Trophoblast cell (in vitro differentiated cells and primary cell): ENCODE measurements at places on chromosomes 11 and 22.

DNA sequence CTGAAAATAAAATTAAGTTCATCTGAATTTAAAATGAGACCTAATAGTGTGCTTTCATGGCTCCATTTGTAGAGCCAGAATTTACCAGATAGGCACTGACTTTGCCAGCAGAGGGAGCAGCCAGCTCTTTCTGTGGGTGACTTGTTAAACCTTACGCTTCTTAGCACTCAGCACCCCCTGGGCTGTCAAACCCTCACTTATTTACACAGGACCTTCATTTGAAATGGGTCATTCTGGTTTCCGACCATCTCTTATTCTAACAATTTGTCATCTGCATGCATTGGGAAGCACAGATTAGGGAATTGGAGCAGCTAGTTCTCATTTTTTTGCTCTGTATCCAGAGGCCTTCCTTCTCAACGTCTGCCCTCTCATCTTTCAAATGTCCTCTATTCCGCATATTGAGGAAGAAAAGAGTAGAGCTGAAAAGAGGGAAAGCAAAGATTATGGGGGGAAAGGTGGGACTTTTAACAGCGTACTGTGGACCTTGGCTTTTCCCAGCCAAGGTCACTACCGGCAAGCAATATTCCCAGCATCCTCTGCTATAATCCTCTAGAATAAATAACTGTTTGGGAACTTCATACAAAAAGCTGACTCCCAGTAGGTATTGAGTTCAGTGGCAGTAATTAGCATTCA is 3.1 kb downstream of the ASRGL1 start:
- H3K4me3 ChIP-seq = no peak overlapping the region
- no peaks in the 10 kb centered on the region for H3K4me1 ChIP-seq
- H3K36me3 ChIP-seq = no peaks in the 10 kb centered on the region
- peak; percentile 26 for DNase-seq

DNA sequence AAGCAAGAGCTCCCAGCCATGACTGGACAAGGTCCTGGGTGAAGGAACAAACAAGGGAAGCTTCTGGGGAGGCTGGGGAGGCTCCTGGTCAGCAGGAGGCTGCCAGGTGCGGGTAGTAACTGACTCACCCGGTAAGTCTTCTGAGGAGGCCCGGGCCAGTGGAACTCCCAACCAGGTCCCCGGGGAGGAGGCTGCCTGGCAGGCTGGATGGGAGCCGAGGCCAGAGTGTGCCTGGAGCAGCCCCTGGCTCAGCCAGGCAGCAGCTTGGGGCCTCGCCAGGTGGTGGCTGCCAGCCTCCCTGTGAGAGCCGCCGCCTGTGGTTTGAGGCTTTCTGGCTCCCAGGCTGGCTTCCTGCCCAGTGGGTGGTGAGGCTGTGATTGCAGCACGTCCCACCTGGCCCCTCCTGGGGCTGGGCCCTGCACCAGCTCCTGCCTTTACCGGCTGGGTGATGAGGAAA is 46.2 kb downstream of the IGF2 start:
- no peaks in the 10 kb centered on the region for H3K4me1 ChIP-seq
- H3K36me3 ChIP-seq = no peaks in the 10 kb centered on the region
- no peak overlapping the region for H3K27ac ChIP-seq
- peak; percentile 13 for DNase-seq
- no peaks in the 10 kb centered on the region for H3K27me3 ChIP-seq

- no peak for DNase-seq
- H3K4me1 ChIP-seq = no peaks in the 10 kb centered on the region
- H3K27ac ChIP-seq = no peak overlapping the region
- no peak overlapping the region for H3K4me3 ChIP-seq
- no peaks in the 10 kb centered on the region for H3K27me3 ChIP-seq
These were observed 321.9 kb downstream of the MIAT start for GRCh38 chr22:26979294-26979693.

- DNase-seq = no peak
- no peak overlapping the region for H3K27ac ChIP-seq
- no peaks in the 10 kb centered on the region for H3K36me3 ChIP-seq
- H3K27me3 ChIP-seq = no peaks in the 10 kb centered on the region
- H3K4me3 ChIP-seq = no peak overlapping the region
These were observed 31.5 kb downstream of the CD44 start for GRCh38 chr11:35170503-35170902.

DNA sequence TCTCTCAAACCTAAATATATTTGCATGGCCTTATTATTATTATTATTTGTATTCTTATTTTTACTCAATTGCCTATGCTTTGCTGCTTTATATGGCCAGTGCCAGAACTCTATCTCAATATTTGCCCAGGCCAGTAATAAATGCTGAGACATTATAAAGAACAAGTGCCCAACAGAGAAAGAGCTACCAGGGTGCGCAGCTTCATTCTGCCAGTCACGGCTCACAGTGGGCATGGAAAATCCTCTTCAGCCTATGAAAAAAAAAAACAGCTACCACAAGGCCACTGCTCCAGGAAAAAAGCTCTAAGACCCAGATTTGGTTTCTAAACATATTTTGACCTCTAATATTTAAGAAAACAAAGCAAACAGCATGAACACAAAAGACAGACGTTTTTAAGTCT is 1223.6 kb downstream of the LRRC4C start:
- H3K4me3 ChIP-seq = no peak overlapping the region
- no peaks in the 10 kb centered on the region for H3K36me3 ChIP-seq
- no peaks in the 10 kb centered on the region for H3K4me1 ChIP-seq
- H3K27me3 ChIP-seq = no peaks in the 10 kb centered on the region
- DNase-seq = no peak

GRCh38 chr11:45225277-45225676 is 60.9 kb downstream of the SYT13 start:
- no peak overlapping the region for H3K27ac ChIP-seq
- no peaks in the 10 kb centered on the region for H3K27me3 ChIP-seq
- H3K4me1 ChIP-seq = no peaks in the 10 kb centered on the region

DNA sequence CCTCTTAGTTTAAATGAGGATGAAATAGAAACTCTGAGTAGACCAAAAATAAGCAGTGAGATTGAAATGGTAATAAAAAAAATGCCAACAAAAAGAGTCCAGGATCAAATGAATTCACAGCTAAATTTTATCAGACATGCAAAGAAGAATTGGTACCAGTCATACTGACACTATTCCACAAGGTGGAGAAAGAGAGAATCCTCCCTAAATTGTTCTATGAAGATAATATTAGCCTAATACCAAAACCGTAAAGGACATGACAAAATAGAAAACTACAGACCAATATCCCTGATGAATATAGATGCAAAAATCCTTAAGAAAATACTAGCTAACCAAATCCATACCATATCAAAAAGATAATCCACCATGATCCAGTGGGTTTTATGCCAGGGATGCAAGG is 169.8 kb upstream of the CHORDC1 start:
- H3K4me1 ChIP-seq = no peaks in the 10 kb centered on the region
- H3K27ac ChIP-seq = no peak overlapping the region
- no peaks in the 10 kb centered on the region for H3K36me3 ChIP-seq

DNA sequence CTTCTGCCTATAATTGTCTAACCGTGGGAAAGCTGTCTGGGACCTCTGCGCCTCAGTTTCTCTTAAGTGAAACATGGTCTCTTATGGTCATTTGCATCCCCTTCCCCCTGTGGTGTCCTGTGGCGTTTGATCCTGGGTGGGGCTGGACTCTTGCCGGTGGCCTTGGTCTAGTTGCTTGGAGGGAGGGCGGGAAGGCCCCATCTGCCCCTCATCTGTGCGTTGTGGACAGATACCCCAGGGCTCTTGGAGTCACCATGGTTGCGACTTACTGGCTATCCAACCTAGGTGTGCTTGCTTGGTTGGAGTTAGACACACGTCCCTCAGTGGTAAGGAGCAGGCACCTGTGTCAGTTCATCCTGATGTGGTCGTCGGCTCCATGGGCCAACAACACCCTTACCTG is 15.2 kb downstream of the SHANK3 start:
- H3K4me1 ChIP-seq = no peaks in the 10 kb centered on the region
- no peaks in the 10 kb centered on the region for H3K36me3 ChIP-seq
- no peak for DNase-seq
- H3K27me3 ChIP-seq = no peaks in the 10 kb centered on the region

GRCh38 chr11:62267050-62267449 is 2.9 kb upstream of the SCGB2A2 start:
- no peak for DNase-seq
- no peak overlapping the region for H3K4me3 ChIP-seq
- H3K27me3 ChIP-seq = no peaks in the 10 kb centered on the region
- H3K36me3 ChIP-seq = no peaks in the 10 kb centered on the region

- no peaks in the 10 kb centered on the region for H3K4me1 ChIP-seq
- no peak for DNase-seq
- H3K4me3 ChIP-seq = no peak overlapping the region
- H3K27ac ChIP-seq = no peak overlapping the region
- H3K27me3 ChIP-seq = no peaks in the 10 kb centered on the region
These were observed 91.3 kb downstream of the CDKN1C start for GRCh38 chr11:2794046-2794967.

DNA sequence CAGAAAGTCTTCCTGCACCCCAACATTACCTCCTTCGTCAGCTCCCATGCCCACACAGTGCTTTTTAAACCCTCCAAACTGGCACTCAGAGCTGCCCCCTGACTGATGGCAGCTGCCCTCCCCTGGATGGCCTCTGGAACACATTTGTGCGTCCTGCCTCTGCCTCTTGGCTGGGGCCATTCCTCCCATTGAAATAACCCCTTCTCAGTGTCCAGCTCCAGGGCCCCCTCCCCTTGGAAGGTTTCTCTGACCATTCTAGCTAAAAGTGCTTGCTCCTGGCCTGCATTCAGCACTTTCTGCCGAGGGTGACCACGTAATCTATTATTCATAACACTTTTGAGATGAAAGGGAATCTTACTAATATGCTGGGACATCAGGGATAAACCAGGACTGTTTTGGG is 130.0 kb downstream of the PARVA start:
- H3K36me3 ChIP-seq = peaks cover 16% of the 10 kb centered on the region
- no peaks in the 10 kb centered on the region for H3K27me3 ChIP-seq
- peak overlapping the region; percentile 63 for H3K27ac ChIP-seq
- peaks cover 31% of the 10 kb centered on the region for H3K4me1 ChIP-seq

DNA sequence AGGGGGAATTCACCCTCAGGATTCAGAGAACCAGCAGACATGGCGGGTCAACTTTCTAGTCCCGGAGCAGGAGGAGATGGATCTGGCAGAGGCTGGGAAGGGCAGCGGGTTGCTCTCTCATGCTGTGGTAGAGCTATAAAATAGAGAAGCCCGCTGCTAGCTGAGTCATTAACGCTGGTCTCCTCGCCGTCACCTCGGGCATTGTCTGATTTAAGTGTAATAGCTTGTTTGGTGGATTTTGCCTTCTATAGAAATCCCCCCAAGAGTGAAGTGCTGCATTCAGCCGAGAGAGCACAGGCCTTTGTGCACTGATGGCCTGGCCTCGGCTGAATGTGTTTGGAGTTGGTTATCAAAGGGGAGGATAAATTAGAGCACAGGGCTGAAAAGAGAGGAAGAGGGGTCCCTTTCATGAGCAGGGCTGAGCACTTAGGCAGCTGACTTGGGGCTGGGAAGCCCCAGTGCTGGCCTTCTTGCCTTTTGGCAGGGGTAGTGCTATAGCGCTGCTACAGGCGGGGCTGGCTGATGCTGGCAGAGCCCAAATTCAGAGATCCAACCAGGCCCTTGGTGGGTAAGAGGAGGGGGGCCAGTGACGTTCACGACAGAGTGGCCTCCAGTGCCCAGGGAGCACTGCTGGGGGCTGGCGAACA is 161.1 kb upstream of the CADM1 start:
- peaks cover 4% of the 10 kb centered on the region for H3K4me1 ChIP-seq
- H3K27ac ChIP-seq = no peak overlapping the region
- H3K4me3 ChIP-seq = no peak overlapping the region
- no peaks in the 10 kb centered on the region for H3K36me3 ChIP-seq
- no peak for DNase-seq

DNA sequence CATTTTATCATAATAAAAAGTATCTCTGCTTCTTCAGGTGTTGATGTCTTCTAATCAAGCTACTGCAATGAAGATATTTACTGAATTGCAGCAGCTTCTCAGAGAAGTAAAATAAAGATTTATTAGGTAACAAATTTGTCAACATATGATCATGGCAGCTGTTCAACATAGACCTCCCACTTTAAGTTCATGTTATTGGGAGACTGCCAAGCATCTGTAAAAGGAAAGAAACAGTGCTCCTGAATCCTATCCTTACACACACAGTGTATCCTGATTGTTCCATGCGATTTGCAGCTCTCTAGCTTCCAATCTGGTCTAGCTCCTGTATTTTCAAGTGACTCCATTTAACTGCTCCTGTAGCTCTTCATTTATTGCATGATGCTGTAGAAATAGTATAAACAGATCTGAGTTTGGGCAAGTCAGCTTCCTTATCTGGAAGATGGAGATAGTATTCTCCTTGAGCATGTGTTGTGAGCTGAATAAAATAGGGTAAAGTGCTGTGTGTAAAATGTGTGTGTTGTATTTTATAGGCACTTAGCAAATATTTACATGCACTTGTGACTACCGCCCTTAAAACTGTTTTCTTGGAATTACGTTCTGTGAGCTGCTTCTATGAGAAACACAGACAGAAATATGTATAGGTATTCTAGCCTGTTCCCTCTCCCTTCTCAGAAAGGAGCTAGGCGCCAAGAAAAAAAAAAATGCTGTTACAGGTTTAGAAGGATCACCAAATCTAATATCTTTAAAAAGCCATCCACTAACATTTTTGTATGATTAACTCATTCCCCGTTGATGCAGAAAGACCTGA is 290.6 kb downstream of the JRKL start:
- no peak overlapping the region for H3K27ac ChIP-seq
- no peaks in the 10 kb centered on the region for H3K4me1 ChIP-seq
- no peaks in the 10 kb centered on the region for H3K27me3 ChIP-seq

GRCh38 chr11:35182317-35182939 is 43.5 kb downstream of the CD44 start:
- DNase-seq = no peak
- H3K27me3 ChIP-seq = no peaks in the 10 kb centered on the region
- H3K36me3 ChIP-seq = no peaks in the 10 kb centered on the region
- H3K4me3 ChIP-seq = no peak overlapping the region

- no peaks in the 10 kb centered on the region for H3K4me1 ChIP-seq
- H3K27ac ChIP-seq = no peak overlapping the region
- H3K4me3 ChIP-seq = no peak overlapping the region
These were observed 2.5 kb upstream of the IGLL5 start for GRCh38 chr22:22884888-22885840.

- peaks cover 10% of the 10 kb centered on the region for H3K4me1 ChIP-seq
- peak; percentile 68 for DNase-seq
- no peak overlapping the region for H3K27ac ChIP-seq
- no peaks in the 10 kb centered on the region for H3K27me3 ChIP-seq
- H3K36me3 ChIP-seq = no peaks in the 10 kb centered on the region
These were observed 7.4 kb downstream of the USP2 start for GRCh38 chr11:119373921-119374631.

DNA sequence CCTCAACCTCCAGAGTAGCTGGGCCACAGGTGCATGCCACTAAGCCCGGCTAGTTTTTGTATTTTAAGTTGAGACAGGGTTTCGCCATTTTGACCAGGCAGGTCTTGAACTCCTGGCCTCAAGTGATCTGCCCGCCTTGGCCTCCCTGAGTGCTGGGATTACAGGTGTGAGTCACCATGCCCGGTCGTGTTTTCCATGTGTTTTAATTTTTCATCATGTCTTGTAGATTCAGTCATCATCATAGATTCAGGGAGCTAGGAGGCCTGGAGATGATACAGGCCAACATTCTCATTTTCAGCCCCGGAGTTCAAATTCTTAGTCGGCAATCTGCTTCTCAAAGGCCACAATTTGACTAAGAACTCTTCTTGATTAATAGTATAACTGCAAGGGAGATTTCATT is 73.5 kb upstream of the GRAMD1B start:
- H3K27ac ChIP-seq = no peak overlapping the region
- H3K4me1 ChIP-seq = peaks cover 10% of the 10 kb centered on the region
- peak; percentile 31 for DNase-seq
- H3K4me3 ChIP-seq = no peak overlapping the region
- no peaks in the 10 kb centered on the region for H3K27me3 ChIP-seq
